Right ventricle myocardium superior (tissue), 1 donor: ENCODE measurements at places on chromosomes 11 and 22.
A peak's percentile ranks its signal among the peaks of the same experiment; 100 is the strongest.

GRCh38 chr11:19276859-19277808 is 36.4 kb upstream of the E2F8 start:
- DNase-seq, result no peak

DNA sequence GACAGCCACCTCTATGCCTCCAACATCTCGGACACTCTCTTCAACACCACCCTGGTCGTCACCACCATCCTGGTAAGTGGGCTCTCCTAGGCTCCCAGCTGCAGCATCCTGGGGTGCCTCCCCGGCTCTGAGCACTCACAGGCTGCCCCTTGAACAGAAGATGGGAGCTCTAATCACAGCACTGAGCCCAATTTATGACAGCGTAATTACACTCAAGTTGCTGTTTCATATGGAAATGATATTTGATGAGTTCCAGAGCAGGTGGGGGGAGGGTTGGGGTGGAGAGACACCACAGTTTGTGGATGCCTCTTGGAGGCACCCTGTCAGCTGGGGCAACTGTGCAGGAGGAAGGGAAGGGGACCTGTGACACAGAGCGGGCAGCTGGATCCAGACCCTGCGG is 125.3 kb upstream of the TBCEL start:
- no peak for DNase-seq

- no peak for DNase-seq
Observed at GRCh38 chr22:43631201-43631600, 180.9 kb downstream of the EFCAB6 start.

DNA sequence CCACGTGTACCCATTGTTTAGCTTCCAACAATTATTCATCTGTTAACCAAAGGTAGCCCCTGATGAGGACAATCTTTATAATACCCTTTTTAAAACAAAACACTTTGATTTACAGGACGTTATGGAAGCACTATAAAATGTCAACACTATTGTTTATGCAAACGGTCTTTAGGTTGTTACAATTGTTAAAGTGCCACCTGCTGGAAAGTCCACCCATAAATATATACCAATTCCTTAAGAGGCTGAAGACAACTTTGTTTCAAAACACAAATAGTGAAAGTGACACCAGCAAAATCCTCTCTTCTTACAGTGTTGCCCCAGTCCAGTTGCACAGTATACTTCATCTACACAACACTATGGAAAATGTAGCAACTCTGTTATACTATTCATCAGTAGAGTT is 68.9 kb upstream of the SLN start:
- DNase-seq, result no peak

- DNase-seq, result peak; percentile 36
Observed at GRCh38 chr11:65427691-65428577, 5.3 kb downstream of the NEAT1 start.

DNA sequence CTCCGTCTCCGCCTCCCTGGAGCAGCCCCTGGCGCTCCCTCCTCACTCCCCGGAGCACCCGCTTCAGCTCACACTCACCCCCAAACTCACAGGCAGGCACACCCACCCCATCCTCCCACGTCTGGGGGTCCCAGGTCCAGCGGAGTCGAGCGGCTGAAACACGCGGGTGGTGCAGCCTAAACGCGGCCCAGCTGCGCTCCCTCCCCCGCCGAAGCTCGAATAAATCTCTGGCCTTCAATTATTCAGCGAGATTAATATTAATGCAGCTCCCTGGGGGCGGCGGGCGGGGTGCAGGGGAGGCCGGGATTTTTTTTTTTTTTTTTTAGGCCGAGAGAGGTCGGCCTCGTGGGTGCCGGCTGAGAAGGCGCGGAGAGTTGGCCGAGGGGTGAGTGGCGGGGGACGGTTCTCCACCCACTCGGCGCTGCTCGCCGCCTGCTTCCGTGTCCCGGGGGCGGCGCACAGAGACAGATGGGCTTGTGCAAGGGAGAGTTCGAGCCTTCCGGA is 524 bp upstream of the SLC1A2 start:
- peak; percentile 48 for DNase-seq

DNA sequence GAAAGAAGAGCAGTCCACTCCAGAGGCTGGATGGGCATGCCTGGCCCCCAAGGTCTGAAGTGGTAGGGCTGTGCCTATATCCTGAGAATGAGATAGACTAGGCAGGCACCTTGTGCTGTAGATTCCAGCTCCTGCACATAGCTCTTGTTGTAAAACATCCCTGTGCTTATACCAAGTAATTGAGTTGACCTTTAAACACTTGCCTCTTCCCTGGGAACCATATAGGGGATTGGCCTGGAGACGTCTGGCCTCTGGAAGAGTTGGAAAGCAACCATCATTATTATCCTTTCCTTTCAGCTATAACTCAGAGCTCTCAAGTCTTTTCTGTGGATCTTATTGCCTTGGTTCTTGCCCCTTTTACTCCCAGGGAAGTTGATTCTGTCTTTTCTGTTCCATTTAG is 15.1 kb downstream of the LIMK2 start:
- no peak for DNase-seq

DNA sequence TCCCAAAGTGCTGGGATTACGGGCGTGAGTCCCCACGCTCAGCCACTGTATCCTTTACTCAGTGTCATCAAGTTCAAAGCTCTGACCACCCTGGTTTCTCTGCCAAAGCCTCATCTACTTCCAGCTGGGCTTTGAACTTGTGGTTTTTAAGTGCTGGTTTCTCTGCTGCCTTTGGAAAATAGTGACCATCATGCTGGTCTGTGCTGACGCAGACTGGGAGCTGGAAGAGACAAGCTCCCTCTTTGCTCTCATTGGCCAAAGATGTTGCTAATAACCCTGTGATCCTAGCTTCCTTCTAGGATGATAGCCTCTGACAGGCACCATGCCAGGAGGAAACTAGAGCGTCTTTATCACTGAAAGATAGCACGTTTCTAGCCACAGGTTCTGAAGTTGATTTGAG is 62.4 kb downstream of the ALX4 start:
- no peak for DNase-seq

DNA sequence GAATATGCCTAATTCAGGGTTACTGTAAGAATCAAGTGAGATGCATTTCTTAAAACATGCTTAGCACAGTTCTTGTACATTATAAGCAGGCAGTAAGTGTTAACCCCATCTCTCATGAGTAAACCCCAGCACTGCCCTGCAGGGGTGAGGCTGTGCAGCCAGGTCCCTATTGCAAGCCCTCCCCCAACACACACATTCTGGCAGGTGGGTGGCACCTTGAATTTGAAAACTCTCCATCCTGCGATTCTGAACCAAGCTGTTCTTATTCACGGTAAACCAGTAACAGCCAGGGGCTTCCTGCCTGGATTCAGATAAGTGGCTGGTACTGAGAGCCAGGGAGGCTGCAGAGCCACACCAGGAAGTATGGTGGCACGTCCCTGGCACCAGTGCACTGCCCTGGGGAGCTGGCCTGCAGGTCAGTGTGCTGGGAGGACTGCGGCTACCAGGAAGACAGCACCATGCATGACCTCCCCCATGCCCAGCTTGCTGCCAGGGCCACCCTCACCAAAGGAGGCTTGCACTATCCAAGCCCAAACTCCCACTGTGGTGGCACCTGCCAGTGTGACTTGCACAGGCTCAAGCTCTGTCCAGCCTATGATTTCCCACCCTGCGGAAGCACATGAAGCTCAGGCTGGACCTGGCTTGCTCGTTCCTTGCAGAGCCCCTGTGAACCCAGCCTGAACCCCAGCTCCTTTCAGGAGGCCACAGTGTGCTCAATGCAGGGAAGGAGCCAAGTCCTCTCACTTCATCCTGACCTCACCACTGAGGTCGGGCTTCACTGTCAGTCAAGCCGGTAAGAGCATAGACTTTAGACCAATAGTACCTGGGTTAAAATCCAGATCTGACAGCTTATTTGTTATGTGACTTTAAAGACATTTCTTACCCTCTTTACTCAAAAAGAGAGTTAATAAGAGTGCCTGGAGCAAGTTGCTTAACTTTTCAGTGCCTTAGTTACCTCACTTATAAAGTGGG is 88.1 kb downstream of the MICAL2 start:
- DNase-seq, result no peak

- DNase-seq, result no peak
Observed at GRCh38 chr11:117840881-117841550, 16.5 kb upstream of the FXYD2 start.

DNA sequence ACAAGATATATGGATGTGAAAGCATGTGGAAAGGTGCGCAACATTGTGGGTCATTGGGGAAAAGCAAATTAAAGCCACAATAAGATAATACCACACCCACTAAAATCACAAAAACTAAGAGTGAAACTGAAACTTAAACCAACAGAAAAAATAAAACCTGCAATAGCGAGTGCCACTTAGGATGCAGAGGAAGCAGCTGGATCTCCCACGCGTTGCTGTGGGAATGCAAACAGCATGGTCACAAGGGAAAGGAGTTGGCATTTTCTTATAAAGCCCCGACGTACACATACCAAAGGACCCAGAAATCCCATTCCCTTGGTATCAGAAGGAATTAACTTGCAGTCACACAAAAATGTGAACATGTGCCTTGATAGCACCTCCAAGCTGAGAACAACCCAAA is 712.0 kb downstream of the TBC1D22A start:
- no peak for DNase-seq
